Amniotic stem cell (primary cell): ENCODE measurements at places on chromosomes 11 and 22.

- no peak for DNase-seq
Observed at GRCh38 chr11:548700-549603, 11.6 kb downstream of the LMNTD2 start.

GRCh38 chr11:133266986-133267385, 265.3 kb downstream of the OPCML start:
- DNase-seq = no peak

GRCh38 chr11:122711362-122711761, 55.8 kb downstream of the UBASH3B start:
- no peak for DNase-seq

- no peak for DNase-seq
Observed at GRCh38 chr11:41201156-41201555, 258.3 kb downstream of the LRRC4C start.

- DNase-seq = no peak
Observed at GRCh38 chr11:88117281-88117858, 57.9 kb downstream of the RAB38 start.

DNA sequence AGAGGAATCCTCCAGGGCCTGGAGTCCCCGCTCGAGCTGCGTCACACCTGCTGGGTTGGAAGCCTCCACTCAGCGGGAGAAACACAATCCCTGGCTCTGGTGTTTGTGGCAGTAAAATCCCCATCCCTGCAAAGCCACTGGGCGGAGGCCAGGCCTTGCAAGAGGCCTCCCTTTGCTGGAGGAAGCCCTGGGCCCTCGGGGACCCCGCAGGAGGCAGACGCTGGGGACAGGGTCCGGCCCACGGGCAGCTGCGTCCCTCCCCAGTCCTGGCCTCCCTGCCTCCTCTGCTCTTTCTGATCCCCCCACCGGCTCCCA, 194.7 kb downstream of the BRD1 start:
- no peak for DNase-seq

GRCh38 chr22:20232781-20233180, 35.3 kb downstream of the RTN4R start:
- DNase-seq = no peak
